NCI-H1105 treated with DMSO at 0.1 percent for 48 hours (cell line): ENCODE measurements at places on chromosomes 7 and 10.
A peak's percentile ranks its signal among the peaks of the same experiment; 100 is the strongest.

GRCh38 chr7:51160990-51161615, 155.5 kb downstream of the COBL start:
- peak; percentile 67 for DNase-seq

- DNase-seq: no peak
These were observed 99.8 kb downstream of the NKX6-2 start for GRCh38 chr10:132685921-132686680.

- no peak for DNase-seq
These were observed 246.1 kb downstream of the LRRTM3 start for GRCh38 chr10:67171970-67172369.

- peak; percentile 40 for DNase-seq
These were observed 425.7 kb upstream of the SEMA3D start for GRCh38 chr7:85612514-85612913.

DNA sequence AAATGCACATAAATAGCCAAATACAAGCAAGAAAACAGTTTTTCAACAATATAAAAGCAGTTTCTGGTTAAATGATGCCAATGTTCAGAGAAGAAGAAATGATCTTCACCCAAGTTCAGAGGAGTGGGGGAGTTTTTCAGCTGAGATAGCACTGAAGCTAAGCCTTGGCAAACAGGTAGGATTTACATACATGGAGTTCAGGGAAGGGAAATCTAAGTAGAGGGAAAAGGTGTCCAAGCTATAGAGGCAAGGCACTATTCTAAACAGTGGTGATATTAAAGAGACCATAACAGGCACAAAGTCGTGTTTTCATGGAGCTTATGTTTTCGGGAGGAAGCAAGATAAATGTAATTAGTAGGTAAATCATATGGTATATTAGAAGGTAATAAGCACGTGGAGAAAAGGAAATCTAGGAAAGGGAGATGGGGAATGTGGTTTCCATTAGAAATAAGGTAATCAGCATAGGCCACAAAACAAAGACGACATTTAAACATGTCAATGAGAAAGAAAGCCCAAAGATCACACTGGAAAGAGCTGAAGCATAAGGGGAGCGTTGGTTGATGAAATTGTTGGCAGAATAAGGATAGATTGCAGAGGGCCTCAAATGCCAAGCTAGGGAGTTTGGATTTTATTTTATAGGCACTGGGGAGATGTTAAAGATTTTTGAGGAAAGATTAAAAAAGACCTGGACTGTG, 704.3 kb downstream of the MAGI2 start:
- no peak for DNase-seq

DNA sequence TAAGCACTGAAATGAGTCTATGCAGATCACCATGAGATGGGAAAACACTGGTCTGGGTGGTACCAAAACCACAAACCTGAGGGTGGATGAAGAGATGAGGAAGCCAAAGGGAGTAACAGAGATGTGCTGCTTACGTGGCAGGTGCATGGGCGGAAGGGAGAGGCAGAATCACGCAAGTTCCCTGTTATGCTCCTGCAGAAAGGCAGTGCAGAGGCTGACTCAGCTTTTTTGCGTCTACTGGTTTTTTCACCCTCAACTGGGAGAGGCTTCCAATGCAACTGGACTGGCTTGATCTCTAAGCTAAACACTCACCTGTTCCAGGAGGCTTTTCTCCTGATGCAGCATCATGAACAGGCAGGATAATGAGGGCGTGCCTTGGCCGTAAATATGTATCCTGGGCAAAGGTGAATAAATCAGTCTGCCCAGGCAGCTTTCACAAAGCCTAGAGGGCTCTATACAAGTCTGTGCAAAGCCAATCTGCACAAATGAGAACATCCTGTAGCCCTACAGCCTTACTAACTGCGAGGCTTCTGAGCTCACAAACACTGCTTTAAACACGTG, 95.4 kb upstream of the AFAP1L2 start:
- DNase-seq: no peak

GRCh38 chr7:106248600-106248999, 36.2 kb downstream of the NAMPT start:
- DNase-seq: no peak
